ENCODE measurements at places on chromosomes 5 and 9.

DNA sequence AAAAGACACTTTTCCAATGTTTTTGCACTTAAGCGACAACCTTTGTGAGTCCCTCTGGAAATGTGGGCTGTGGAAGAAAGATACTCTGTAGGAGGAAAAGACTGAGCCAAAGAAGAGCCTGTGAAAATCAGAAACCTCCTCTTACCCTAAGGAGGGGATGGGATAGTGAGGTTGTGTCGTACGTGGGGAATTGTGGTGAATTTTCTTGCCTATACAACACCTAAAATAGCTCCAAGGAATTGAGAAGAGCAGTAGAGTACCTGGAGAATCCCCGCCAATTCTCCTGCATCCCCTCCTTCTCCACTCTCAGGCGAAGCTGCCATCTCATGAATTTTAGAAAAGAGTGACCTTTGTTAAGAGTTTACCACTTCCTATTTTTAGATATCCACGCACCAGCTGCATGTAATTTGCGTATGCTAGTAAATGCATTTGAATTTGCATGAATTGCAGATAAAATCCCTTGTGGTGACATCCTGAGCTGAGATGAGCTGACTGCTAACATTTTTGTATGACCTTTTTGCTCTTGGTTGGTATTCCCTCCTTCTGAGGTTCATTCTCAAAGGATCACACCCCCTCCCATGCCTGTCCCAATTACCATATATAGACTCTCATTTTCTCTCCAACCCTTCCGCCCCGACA is 147.2 kb downstream of the PCSK5 start:
- no peak for DNase-seq

DNA sequence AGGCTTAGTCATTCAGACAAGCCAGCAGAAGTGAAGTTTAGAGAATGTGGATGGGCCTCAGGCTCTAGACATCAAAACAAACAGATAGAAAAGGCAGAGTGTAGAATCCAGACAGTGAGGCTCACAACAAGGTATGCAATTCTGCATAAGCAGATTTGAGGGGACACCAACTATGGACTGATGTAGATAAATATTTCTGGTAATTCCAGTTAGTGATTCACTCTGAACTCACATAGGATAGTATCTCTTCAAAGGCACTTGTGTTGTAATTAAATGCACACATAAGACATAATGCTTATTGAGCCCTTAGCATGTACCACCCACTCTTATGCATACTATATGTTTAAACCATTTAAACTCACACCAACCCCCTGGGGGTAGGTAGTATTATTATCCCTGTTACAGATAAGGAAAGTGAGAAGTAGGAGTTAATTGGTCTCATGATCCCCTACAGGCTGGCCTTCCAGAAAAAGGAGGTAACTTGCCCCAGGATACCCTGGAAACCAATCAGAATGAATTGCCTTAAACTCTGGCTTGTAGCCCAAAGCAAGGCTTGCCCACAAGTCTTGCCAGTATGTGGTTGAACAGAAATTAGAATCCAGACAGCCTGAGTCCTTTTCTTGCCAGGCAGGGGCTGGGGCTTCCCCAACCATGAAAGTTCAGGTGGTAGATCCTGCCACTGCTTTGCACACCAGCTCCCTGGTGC is 39.5 kb upstream of the HSPB3 start:
- DNase-seq, result no peak

DNA sequence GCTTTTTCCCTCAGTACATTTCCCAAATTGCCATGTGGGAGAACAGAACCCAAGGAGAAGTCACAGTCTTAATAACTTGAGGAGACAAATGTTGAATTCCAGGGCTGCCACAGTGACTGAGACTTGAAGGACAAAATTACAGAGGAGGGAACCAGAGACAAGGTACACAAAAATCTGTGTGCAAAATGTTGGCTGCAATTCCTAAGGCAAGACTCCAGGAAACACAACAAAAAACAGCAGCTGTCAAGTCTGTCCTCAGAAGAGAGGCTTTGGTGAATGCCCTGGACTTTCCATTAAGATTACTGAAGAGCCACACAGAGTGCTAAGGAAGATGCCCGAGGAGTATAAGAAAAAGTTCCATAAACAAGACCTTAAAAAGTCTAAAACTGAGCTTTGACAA is 21.1 kb downstream of the AP3B1 start:
- no peak for DNase-seq

DNA sequence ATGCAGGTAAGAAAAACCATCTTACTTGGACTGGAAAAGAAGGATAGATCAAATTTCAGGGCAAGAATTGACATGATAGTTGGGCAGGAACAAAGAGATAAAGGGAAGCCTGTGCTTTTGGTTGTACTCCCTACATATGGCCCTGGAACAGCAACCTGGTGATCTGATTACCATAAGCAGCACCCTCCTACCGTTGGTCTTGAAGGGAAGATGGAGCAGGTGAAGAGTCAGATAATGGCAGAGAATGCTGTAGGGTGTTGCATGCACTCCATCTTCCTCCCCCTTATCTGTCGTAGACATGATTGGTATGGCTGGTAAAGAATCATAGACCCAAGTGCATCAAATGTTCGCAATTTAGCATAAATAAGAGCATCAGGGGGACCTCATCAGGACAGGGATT is 4.7 kb downstream of the IRGM start:
- no peak for DNase-seq

GRCh38 chr5:81045389-81045807 is 85.2 kb downstream of the RASGRF2 start:
- no peak for DNase-seq

- no peak for DNase-seq
These were observed 353 bp downstream of the SH3PXD2B start for GRCh38 chr5:172453986-172454357.

DNA sequence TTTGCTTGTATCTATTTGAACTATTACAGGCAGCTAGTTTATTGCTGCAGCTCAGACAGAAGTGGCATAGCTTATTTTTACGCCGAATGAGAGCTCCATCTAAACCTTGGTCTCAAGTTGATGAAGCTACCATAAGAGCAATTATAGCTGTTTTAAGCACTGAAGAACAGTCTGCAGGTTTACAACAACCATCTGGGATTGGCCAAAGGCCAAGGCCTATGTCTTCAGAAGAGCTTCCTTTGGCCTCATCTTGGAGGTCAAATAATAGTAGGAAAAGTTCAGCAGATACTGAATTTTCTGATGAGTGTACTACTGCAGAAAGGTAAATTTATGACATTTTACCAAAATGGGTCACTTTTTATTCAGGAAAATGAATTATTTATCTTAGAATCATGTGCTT is 67.9 kb downstream of the YTHDC2 start:
- DNase-seq, result no peak

- DNase-seq, result no peak
These were observed 24.2 kb downstream of the PCDHGC5 start for GRCh38 chr5:141512911-141513626.

DNA sequence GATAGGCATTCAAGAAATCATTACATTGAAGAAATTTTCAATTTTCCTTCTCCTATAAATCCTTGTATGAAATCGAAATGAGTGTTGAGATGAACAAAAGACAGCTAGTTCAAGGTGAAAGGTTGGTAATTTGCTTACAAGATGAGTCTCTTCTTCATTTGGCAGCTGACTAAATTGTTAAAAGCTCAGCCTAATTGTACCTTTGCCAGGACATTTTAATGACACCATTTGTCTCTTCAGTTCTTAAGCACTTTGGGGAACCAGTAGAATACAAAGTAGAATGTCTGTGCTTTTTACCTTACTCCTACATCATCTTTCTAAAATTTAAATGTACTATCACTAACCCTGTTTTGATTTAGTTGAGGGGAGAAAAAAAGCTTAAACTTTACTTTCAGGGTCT is 59.4 kb downstream of the GRAMD2B start:
- DNase-seq, result no peak

DNA sequence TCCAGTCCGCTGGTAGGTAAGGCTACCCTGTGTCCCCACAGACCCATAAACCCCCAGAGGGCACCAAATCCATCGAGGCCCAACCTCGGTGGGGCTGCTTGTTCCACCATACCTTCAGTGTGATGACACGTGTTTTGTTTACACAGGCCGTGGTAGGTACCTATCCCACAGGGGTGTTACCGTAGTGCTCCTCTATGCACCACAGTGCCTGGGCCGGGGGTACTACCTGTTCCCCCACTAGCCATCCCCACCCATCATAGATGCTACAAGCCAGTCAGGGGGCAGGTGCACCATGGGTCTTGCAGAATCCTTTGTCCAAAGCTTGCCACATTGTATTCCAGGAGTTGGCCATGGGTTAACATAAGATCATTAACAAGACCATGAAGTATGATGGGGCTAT is 796.2 kb downstream of the EFNA5 start:
- DNase-seq, result no peak

DNA sequence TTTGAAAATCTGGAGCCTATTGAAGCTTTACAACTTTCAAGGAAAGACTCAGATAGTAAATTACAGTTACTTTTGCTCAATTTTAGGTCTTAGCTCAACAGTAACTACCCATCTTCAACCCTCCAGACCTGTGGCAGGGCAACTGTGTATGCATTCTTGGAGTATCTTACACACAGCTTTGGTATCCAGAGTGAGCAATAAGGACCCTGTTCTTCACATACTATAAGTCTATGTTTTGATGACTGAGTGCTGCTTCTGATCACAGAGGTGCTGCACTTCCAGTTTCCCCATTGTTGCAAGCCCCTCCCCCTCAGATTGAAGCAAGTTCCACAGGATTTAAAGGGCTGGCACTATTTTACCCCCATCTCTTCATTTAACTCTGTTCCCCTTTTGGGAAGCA is 737.4 kb upstream of the GRAMD2B start:
- no peak for DNase-seq

GRCh38 chr5:173395257-173395932 is 67.2 kb upstream of the STC2 start:
- DNase-seq, result peak; percentile 33

DNA sequence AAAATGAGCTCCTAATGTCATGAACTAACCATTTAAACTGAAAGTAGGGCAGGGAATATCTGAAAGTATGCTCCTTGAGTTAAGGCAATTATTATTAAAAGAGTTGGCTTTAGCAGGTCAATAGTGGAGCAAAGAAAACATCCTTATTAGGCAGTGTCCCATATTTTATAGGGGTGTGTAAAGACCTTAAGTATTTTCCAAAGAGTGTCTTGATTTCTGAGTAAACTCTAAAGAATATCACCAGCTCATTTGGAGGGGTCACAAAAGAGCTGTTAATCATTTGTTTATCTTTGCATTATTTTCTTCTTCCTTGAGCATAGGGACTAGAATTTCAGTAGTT is 109.3 kb downstream of the MUSK start:
- no peak for DNase-seq

- DNase-seq, result no peak
These were observed 27.3 kb downstream of the SCGB3A1 start for GRCh38 chr5:180563994-180564393.

- no peak for DNase-seq
These were observed 74.8 kb downstream of the SGCD start for GRCh38 chr5:156401804-156402203.

- no peak for DNase-seq
These were observed 42.4 kb downstream of the SRFBP1 start for GRCh38 chr5:122004201-122004600.

DNA sequence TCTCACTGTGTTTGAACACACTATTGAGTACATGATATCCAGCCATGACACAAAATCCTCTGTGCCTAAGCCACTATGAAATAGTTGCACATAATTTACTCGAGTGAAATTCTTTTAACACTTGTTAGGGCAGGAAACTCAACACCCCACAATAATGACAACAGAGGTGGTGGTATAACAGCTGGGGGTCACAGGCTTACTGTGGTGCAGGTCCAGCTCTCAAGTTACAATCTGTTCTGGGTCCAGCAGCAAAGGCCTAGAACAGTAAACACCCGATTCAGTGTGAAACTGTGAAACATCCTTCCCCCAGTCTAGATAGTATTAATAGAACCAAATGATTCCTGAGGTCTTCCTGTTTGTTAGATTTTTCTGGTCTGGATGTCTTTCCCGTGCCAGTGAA is 102.9 kb upstream of the APC start:
- no peak for DNase-seq

GRCh38 chr5:127296321-127296720 is 5.7 kb downstream of the MEGF10 start:
- DNase-seq, result no peak

- DNase-seq, result no peak
These were observed 4.3 kb upstream of the TRIM41 start for GRCh38 chr5:181218795-181219124.

DNA sequence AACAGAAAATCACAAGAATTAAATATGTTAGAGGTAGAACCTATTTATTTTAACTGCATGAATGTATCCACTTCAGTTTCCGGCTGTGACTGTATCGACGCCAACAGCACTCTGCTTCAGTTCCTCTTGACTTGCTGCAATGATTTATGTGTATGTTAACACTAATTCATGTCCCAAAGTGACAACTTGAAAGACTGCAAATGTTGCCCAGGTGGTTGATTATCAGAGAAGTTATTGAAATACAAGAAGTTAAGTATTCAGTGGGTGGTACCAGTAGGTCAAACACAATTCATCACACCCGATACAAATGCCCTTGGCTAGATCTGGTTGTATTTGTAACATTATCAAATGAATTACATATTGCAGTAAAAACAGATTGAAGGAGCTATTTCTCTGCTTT is 622.7 kb upstream of the CDH18 start:
- DNase-seq, result no peak

GRCh38 chr5:32325062-32325461 is 12.3 kb upstream of the MTMR12 start:
- no peak for DNase-seq

DNA sequence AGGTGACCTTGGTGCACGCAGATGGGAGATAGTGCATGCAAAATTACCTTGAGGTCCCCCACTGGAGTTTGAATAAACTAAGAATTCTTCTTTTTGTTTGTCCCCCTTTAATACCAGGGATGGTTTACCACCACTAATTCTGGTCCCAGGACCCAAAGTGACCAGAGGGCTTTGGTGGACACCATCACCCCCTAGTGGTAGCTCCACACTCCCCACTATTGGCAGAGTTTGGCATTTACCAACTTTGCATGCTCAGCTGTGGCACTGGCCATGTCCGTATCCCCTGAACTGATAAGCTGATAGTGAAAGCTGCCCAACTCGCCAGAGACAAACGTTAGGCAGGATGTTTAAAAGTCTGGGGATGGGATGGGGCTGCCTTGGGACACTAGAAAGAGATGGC is 3.3 kb downstream of the ASTN2 start:
- no peak for DNase-seq

GRCh38 chr5:102536323-102536928 is 37.6 kb upstream of the SLCO6A1 start:
- no peak for DNase-seq

GRCh38 chr5:161085056-161085455 is 233.0 kb upstream of the ATP10B start:
- no peak for DNase-seq

DNA sequence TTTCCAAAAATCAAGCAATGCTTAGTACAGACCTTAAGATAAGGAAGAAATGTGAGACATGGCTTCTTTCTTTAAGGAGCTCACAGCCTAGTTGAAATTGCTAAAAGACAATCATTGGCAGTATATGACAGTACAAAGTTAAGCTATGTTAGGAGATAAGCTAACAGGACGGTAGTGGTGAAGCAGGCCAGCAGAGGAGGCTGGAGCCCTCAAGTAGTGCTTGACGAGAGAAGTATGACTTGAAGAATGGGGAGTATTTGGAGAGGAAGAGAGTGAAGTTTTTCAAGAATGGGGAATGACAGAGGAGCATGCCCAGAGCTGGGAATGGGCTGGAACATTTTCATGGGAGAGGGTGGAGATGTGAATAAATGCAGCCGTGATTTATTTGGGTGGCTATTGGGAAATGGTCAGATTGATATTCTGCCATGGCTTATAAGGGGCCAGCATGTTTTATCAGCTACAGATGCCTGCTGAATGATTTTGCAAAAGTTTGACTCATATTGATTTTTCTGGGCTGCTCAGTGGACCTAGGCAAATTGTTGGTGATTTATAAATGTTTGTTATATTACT is 43.7 kb downstream of the LURAP1L start:
- peak; percentile 17 for DNase-seq

Measured in AG09309 (cell line).